ENCODE measurements at places on chromosomes 13 and 19.
A peak's percentile ranks its signal among the peaks of the same experiment; 100 is the strongest.

GRCh38 chr19:34350161-34350561, 14.8 kb upstream of the GPI start:
- no peak for DNase-seq

- DNase-seq = no peak
These were observed 19.3 kb downstream of the URI1 start for GRCh38 chr19:29961311-29961710.

DNA sequence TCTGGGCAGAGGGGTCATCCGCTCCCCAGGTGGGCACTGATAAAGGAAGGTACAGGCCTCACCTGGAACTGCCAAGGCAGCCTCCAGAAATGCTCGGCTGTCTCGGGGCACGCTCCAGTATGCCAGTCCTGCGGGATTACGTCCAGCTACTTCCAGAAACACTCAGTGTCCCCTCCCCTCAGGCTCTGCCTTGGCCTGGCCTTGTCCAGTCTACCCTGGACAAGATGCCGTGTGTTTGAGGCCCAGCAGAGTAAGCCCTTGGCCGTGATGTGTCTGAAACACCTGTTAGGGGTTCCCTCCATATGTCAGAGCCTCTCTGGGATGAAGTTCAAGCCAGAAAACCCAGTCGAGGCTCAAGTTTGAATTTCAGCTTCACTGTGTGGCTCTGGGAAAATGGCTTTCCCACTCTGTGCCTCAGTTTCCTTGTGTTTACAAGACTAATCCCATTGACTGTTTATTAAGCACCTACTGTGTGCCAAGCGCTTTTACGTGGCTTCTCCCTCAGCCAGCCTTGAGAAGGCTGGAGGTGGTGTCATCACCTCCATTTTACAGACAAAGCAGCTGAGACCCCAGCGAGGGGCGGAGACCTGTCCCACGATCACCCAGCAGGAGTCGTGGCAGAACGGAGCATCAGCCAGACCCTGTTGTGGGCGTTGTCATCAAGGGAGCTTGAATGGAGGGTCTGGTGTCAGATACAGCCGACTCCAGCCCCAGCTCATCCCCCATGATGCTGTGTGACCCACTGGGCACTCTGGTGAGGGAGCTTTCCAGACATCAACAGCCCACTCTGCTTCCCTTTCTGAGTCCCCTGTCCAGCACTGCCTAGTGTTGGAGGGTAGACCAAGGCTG, 2.0 kb upstream of the PIK3R2 start:
- no peak for DNase-seq

- DNase-seq = no peak
These were observed 124.5 kb downstream of the KCTD15 start for GRCh38 chr19:33921165-33921564.

DNA sequence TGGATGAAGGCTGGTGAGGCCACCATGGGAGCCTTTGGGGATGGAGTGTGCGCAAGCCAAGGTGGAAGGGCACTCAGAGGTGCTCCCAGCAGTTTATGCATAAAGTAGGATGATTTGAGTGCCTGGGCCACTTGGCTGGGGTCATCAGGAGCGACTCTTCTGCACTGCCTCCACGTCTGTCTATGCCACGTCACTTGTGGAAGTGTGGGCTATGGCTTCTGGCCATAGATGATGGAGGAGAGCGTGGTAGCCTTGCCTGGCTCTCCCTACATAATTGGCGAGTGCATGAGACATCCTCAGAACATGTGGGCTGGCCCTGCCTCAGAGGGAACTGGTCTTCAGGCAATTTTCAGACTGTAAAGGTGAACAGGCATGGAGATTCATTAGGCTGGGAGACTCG, 182.9 kb downstream of the TEX29 start:
- DNase-seq = no peak

DNA sequence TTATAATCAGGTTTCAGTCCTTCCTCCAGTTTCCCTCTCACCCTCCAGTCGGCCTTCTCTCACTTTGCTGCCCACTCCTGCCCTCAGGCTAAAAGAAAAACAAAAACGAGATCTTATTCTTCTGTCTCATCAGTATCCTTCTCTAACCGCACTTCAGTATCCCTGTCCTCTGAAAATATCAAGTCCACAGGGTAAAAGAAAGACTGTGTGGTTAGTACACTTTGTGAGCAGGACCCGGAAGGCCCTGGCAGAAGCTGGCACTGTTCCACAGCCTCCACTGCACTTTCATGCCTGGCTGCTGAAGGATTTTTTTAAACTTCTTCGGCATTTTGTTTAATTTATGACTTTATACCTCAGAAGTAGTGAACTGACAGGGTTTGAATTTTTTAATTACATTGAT, 51.8 kb downstream of the TM9SF2 start:
- no peak for DNase-seq

- DNase-seq = no peak
These were observed 157.4 kb downstream of the TNFSF13B start for GRCh38 chr13:108426893-108427292.

GRCh38 chr13:42600943-42601342, 27.0 kb downstream of the TNFSF11 start:
- DNase-seq = no peak

- DNase-seq = peak; percentile 79
These were observed 13.3 kb upstream of the ISYNA1 start for GRCh38 chr19:18450931-18451836.

DNA sequence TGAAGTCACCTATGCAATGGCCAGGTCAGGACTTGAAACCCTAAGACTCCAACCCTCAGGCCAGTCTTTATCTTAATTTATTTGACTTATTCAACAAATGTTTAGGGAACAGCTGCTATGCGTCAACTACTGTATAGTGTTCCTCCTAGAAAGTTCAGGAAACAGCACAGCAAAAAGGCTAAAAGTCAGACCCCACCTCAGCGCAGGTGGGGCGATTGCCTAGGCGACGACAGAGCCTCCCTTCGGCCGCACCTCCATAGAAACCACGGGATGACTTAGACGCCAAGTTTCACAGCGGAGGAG, 502 bp downstream of the VRK3 start:
- no peak for DNase-seq

DNA sequence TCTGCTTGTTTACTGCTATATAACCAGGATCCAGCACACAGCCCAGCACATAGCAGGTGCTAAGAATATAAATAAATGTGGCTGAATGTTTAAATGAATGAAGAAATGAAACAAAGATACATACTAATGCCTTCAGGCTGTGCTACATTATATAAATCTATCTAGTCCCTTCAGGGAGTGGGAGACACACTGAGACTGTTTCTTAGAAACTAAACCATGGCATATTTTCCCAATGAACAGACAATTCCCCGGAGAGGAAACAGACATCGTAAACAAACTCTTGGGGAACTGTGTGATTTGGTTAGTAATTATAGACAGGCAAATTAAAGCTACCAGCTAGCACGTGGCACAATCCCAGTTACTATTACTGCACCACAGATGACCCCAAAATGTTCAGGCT, 9.7 kb upstream of the FEM1A start:
- no peak for DNase-seq

All from fibroblast of skin of scalp (primary cell).